ENCODE measurements at places on chromosomes 5 and 9.

GRCh38 chr9:129333617-129334104, 155.6 kb upstream of the IER5L start:
- no peak for DNase-seq

DNA sequence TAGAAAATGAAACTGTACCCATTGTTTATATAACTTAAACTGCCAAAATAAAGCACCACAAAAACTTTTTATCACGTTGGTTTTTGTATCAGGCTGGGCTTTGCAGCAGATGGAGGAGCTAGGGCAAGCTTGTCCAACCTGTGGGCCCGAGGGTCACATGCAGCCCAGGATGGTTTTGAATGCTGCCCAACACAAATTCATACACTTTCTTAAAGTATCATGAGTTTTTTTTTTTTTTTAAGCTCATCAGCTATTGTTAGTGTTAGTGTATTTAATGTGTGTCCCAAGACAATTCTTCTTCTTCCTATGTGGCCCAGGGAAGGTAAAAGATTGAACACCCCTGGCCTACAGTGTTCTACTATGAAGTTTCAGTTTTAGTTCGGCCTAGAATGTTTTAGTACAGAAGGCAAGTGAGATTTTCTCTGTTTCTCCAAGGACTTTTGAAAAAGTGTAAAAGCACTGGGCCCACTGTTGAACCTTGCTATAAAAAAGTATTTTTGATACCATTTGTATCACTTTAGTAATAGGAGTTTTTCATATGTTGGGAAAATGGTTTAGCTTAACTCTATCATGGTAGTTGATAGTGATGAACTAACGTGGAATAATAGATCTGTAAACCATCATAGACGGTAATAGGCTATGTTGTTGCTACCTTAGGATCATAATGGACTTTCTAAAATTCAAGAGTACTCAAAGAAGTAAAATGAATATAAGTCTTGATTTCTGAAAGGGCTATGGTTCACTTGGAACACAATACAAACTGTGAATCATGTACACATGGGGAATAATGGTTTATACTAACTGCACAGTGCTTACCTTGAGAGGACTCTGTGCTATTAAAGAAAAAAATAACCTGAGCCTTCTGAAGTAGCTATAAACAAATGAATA, 2.9 kb downstream of the CDKN2A start:
- no peak for DNase-seq

- DNase-seq: no peak
These were observed 12.1 kb upstream of the C5orf63 start for GRCh38 chr5:127085371-127085770.

- DNase-seq: no peak
These were observed 9.5 kb downstream of the SPACA9 start for GRCh38 chr9:132888151-132888550.

- no peak for DNase-seq
These were observed 78.4 kb downstream of the MTRR start for GRCh38 chr5:7947301-7947700.

- DNase-seq: no peak
These were observed 126.7 kb upstream of the CDH6 start for GRCh38 chr5:31066655-31067328.

- no peak for DNase-seq
These were observed 134.1 kb downstream of the ACTBL2 start for GRCh38 chr5:57348376-57349140.

- DNase-seq: no peak
These were observed 149.1 kb upstream of the ZNF366 start for GRCh38 chr5:72656331-72656730.

- no peak for DNase-seq
These were observed 945.2 kb upstream of the PTPRD start for GRCh38 chr9:11558043-11558442.

- no peak for DNase-seq
These were observed 102.9 kb downstream of the C9orf152 start for GRCh38 chr9:110105107-110105506.

DNA sequence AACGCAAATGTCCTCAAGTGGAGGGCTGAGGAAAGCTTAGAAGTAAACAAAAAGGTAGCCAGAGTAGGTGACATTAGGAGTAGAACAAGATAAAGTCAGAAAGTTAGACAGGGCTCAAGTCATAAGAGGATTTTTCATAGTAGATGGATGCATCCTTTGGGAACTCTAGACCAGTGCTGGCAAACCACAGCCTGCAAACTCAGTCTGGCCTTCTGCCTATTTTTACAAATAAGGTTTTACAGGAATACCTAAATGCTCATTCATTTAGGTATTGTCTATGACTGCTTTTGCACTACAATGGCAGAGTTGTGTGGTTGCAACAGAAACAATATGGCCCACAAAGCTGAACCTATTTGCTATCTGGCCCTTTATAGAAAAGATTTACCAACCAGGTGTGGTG, 116.0 kb upstream of the HMHB1 start:
- no peak for DNase-seq

GRCh38 chr5:144567421-144567780, 396.7 kb downstream of the KCTD16 start:
- no peak for DNase-seq

DNA sequence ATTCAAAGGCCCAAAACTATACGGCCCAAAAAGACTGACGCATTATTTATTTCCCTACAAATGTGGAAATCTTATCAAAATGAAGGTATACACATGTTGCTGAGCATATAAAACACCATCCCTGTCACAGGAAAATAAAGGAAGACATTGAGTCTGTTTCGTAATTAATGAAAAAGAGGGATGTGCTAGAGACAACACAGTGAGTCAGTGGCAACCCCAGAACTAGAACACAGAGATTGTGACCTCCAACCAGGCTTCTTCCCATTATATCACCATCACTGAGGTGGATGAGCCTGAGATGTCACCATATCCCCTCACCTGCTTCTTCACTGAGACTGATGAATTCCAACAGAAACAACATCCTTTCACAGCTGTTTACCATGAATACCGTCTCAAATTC, 3.8 kb downstream of the NDUFA8 start:
- DNase-seq: no peak

GRCh38 chr5:178450121-178451028, 139.8 kb downstream of the COL23A1 start:
- no peak for DNase-seq

GRCh38 chr5:83924171-83924570, 203.5 kb upstream of the HAPLN1 start:
- DNase-seq: no peak

DNA sequence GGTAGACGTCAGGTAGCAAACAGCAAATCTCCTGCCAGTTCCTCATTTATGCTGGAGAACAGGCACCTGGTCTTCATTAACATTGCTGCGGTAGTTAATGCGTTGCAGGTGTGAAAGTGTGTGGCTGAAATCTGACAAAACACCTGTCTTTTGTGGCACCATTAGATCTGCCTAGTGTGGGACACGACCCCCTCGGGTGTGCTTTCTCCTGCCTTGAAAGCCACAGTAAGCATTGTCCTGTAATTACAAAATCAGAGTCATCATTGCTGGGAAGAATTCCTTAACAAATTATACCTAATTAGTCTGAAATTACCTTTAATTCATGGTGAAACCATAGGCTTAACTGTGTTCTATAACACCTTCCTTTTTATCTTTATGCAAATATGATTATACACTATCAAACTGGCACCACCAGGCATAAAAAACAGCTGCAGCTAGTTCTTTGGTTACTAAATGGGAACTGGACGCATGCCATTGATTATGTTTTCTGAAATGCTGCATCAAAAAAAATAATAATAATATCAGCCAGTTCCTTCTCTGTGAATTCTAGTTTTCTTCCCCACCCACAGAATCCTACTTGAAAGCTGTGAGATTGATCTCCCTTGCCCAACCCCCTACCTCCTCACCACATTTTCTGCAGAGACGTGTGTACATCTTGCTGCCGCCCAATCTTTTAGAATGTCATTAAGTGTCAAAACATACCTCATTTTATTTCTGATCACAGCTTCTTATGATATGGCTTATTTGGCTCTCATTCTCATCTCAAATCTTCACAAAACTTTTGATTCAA, 374.0 kb downstream of the NFIB start:
- no peak for DNase-seq

- no peak for DNase-seq
These were observed 22.3 kb downstream of the PDE8B start for GRCh38 chr5:77232574-77233358.

- DNase-seq: no peak
These were observed 26.9 kb downstream of the TICAM2 start for GRCh38 chr5:115575167-115576070.

DNA sequence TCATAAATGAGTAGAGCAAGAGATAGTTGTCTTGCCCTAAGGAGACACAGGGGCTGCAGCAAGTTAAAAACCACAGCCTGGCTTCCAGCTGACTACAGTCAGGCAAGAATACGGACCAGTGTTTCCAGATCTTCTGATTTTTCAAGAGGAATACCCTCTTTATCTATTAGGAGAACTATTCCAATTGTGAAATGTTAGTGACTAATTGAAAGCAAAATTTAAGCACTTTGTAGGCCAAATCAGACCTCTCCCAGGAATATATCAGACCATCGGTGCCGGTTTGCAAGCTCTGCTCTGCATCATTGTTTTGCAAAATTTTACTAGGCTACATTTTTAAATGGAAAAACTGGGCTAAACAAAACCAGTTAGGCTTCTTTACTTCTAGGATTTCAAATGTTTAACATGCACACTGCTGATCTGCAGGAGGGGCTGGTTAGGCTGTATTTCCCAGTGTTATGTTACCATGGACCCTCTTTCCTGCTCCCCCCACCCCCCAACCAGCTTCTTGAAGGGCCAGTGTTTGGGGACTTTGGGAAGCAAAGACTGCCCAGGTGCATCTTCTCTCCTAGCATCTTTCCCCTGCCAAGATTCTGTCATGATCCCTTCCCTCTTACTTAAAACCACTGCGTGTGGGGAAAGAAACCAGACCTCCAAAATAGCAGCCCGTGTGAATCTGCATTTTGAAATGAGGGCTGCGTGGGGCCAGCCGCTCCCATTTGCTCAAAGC, 1.1 kb upstream of the ARSI start:
- no peak for DNase-seq

DNA sequence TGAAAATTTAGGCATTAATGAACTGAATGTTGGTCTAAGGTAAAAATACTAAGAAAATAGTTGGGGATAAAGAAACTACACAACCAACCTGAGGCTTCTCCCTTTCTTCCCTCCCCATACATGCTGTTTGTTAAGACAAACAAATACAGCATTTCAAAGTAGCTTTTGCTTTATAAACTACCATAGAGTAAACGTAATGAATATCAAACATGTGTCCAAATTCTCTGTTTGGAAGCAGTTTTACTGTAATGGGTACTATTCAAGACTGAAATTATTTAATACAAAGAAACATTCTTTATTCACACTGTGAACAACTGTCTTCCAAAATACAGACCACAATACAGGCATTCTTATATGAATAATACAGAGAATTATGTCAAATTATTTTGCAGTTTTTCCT, 52.0 kb downstream of the SLC44A1 start:
- no peak for DNase-seq

- no peak for DNase-seq
These were observed 72.8 kb upstream of the EFNA5 start for GRCh38 chr5:107743373-107744000.

DNA sequence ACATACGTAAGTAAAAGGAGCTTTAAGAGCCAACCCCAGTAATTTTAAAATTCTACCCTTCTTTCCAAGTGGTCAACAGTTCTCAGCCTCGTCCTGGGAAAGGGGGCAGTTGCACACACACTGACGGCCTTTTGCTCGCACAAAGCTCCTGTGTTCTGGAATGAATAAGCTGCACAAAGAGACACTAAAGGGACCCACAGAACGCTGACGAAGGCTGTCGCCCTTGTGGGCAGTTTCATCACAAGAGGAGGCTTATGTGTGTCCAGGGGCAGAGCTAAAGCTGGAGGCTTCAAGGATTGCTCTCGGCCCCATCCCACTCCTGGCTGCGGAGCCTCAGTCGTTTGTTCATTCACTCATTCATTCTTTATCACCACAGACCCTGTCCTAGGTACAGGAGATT, 67.0 kb upstream of the NEK6 start:
- DNase-seq: no peak

DNA sequence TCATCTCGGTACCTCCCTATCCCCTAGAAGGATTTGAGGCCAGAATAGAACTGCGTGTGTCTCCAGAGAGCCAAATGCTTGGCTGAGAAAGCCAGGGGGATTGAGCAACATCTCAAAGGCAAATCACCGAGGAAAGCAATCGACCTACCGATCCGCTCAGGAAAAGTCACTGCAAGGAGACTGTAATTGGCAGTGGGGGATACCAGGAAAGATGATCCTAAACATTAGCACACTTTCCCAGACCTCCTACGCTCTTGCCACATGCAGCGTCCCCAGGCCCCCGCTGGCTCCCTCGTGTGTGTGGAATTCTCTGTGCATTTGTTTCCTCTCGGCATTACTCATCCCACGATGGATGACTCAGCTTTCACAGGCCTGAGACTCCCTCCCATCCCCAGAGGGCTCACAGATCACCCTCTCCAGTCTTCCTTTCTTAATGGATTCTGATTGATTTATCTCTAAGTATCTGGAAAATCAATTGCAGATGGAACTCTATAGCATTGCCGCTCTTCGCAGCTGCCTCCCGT, 82.2 kb upstream of the ICE1 start:
- DNase-seq: no peak

GRCh38 chr5:73218552-73219171, 45.7 kb downstream of the TMEM174 start:
- no peak for DNase-seq

DNA sequence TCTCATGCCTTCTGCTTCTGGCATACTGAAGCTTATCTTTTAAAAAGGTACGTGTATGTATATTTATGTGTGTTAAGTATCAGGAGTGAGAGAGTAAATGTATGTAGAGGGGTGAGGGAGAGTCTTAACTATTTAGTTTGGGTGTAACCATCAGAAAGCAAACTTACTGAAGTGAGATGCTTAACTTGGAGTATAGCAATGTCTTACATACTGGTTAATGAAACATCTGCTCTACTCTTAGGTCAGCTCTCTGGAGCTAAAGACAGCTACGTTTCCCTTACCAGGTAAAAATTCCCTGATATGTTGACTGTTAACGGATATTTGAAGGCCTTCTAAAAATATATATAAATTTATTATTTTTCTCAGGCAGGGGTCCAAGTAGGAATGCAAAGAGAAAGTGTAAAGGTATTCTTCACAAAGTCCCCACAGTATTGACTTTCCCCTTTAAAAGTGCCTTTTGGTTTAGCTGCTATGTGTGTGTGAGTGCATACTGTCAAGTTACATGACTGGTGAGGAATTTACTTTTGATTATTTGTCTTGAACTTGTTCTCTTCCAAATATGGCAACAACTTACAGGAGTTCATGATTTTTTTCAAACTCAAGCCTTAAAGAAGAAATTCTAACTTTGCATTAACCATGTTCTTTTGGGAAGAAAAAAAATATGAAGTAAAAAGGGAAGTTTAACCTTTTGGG, 12.3 kb upstream of the C5orf24 start:
- no peak for DNase-seq

DNA sequence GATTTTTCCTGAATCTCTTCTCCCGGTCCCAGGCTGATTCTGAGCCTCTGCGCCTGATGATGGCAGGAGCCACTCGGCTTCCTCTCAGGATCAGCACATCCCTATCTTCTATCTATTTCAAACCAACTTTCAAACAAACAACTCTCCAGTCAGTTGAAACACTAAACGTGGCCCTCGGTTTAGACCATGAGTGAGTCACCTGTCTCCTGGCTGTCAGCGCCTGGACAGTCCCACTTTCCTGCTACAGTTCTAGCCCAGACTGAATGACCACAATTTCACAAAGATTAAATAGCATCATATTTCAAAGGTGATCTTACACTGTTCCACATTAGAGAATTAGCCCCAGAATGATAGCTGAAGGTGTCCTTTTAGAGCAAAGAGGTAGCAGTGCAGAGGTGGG, 6.2 kb downstream of the SLC6A19 start:
- no peak for DNase-seq
